Esophagus squamous epithelium (tissue), 5 donors: ENCODE measurements at places on chromosomes 5 and 9.

DNA sequence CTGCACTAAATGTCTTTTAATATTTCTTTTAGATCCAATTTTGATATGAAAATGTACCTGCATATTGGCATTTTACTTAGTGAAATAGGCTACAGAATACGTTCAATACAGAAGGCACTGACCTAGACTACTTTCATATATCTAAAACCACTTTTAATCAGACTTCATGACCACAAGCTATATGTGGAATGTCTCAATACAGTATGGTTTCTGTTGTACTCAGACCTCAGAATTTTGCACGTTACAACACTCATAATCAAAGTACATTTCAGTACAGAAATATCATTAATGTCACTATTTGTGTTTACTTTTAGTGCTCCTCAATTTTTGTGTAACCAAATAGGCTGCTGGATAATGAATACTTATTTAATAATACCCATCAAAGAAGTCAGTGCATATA, 74.8 kb downstream of the MEF2C start:
- no peak for DNase-seq

GRCh38 chr5:149679876-149680809, 50.0 kb upstream of the PPARGC1B start:
- no peak for DNase-seq

DNA sequence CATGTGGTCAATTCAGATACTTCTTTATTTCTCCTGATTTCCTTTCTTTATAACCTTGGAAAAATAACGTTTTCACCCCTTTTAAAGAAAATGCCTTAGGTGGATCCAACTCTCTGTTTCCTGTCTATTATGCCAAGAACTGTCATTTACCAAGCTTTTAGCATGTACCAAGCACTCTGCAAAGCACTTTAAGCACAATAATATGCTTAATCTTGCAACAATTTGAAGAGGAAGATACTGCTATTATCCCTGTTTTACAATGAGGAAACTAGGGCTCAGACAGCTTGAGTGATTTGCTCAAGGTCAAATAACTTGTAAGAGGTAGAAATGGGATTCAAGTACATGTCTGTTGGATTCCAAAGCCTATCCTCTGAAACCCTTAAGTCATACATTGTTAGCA, 224.8 kb upstream of the IL12B start:
- DNase-seq, result no peak

DNA sequence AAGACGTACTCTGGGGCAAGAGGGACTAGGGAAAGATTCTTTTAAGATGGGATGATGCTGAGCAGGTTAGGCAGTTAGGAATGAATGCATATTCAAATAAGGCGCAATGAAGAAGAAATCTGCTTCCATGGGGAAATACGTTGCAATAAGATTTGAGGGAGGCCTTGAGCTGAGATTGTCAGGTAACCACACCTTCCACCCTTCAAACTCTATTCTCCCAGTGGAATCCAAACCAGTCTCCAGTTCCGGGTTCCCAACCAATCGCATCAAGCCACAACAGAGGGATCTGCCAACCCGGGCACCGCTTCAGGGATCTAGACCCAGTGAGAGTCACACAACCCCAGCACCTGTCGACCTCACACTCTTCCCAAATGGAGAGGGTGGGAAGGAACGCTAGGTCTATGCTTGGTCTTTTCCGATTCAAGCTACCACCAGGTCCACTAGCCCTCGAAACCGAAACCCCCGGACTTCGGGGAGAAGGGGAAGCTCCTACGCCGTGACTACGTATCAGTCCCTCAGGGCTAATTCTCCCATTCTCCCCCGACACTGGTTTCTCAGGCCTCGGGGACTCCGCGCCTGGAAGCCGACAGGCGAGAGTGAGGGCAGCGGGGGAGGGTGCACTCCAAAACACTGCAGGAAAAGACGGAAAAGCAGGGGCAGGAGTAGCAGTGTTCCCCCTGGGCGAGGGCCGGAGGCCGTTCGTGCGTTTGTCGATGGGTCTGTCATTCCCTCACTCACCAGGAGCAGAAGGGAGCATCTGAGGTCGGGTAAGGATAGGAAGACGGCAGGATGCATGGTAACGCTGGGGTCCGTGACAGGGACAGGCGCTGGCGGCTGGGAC, 534 bp downstream of the ERP44 start:
- no peak for DNase-seq

GRCh38 chr9:91500509-91501014, 76.9 kb upstream of the NFIL3 start:
- DNase-seq, result no peak

GRCh38 chr5:149616727-149617285, 35.5 kb downstream of the ARHGEF37 start:
- DNase-seq, result no peak

DNA sequence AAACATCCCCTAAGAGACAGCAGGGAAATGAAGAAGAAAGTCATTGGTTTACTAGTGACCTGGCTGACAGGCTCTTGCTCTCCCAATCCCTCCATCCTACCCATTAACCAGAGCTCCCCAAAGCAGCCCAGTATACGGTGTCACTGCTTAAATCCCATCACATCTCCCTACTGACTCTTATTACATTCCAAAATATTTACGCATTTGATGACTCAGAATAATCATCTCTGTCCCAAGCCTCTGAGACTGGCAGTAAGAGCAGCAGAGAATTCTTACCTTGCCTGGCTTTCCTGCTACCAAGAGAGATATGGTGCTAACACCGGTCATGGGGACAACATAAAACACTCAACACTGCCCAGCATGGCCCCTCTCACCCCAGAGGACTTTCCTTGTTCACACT, 20.2 kb upstream of the WHRN start:
- no peak for DNase-seq

DNA sequence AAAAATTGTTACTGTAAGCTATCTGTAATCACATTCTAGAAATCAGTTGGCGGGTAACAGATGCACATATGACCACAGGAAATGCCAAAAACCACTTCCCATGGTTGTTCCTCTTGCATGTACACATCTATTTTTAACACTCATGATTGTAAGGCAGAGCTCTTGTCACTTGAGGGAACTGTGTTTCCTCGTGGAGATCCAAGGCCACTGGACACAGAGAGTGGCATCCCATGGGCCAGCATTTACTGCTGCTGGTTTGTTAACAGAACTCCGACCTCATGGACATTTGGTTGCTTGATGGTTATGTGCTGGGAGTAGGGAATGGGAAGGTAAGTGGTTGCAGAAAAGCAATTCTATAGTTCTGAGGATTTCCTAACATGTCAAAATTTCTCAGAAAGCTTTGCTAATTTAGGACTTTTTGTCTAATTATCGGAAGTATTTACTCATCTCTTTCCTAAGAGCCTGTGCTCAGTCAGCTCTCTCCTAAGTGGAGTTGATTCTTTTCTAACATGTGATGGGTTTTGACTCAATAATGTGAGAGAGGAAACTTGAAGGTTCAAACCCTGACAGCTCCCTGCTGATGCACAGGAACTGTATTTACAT, 202.0 kb upstream of the NR3C1 start:
- no peak for DNase-seq

DNA sequence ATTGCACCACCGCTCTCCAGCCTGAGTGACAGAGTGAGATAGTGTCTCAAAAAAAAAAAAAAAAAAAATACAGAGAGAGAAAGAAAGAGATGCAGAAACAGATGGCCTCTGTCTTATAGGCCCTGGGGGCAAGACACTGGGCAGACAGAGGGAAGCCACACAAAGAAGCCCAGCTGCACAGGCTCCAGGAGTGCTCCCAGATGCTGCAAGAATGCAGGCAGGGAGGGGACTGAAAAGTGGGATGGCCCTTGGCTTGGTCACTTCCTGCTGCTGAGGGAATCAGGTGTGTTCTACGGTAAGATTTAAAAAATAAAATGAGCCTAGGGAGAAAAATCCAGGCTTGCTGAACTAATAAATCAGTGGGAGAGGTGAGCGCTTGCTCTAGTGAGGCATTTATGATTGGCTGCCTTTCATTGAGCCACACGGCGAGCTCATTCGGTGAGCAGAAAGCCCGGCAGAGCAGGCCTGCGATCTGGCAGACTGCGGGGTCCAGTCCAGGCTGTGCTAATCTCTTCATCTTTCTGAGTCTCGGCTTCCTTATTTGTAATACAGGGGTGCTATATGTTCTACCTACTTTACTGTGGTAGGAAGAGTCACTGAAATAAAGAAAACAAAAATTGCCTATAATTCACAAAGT, 80.6 kb downstream of the RAD23B start:
- DNase-seq, result no peak

- no peak for DNase-seq
Measured at GRCh38 chr5:73312872-73313510, 135.6 kb downstream of the FOXD1 start.

- no peak for DNase-seq
Measured at GRCh38 chr5:68440651-68441050, 225.1 kb downstream of the PIK3R1 start.

DNA sequence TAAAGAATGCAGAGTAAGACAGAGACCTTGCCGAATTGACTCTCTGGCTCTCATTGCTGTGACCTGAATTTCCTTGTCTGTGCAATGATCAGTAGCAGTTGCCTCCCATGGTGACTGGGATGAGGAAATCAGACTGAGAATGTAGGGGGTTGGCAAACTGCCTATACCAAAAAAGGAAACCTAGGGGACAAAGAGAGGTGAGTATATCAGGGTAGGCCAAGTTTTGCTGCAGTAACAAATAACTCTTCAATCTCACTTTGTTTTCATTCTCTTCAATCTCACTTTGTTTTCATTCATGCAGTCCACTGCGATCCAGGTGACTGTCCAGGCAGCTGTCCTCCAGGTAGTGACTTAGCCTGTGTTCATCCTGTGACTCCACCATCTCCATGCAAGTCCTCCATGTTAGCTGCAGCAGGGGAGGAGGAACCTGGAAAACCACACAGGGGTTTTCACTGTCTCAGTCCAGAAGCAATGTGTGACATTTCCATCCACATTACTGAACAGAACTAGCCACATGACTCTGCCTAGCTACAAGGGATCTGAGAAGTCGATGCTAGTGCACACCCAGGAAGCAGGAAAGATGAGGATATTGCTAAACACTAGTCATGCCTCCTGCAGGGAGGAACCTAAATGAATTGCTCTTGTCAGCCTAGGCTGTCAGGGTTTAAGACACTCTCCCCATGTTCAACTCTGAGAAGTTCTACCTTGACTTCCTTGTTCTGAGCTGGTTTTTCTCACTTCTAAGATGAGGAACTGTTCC, 26.0 kb downstream of the TMEM174 start:
- no peak for DNase-seq

DNA sequence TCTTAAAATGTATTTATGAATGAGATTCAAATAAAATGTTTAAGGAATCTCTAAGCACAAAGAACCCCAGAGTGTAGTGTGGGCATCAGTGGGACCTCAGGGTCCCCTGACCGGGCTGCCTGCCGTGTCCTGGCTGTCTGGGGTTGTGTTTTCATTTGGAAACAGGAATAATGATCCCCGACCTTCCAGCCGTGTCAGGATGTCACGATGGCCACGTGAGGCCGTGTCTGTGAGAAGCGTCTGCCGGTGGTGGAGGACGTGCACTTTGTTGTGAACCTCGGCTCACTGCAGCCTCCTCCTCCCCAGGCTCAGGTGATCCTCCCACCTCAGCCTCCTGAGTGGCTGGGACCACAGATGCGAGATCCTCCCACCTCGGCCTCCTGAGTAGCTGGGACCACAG, 4.3 kb downstream of the TRAF2 start:
- DNase-seq, result no peak

DNA sequence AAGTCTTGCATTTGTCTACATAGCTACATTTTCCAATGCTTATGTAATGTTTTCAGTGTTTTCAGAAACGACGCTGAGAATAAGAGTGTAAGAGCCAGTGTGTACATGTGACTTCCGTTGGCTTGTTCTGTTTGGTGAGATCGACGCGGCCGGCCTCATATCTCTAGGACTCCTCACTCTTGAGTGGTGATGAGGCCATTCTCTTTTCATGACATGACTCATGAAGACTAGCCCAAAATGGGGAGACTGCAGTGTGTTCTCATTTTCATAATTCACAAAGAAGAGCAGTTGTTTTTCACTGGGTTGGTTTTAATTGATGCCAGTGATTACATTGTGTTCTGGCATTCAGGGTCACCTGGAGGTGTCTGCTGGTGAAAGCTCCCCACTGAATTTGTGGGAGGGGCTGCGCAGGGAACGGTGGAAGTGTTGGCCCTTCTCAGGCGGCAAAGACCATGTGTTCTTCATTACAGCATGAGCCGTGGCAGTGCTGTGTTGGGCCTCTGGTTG, 131.5 kb upstream of the OTULINL start:
- DNase-seq, result no peak

GRCh38 chr9:128615571-128615970, 41.1 kb downstream of the DYNC2I2 start:
- DNase-seq, result no peak

DNA sequence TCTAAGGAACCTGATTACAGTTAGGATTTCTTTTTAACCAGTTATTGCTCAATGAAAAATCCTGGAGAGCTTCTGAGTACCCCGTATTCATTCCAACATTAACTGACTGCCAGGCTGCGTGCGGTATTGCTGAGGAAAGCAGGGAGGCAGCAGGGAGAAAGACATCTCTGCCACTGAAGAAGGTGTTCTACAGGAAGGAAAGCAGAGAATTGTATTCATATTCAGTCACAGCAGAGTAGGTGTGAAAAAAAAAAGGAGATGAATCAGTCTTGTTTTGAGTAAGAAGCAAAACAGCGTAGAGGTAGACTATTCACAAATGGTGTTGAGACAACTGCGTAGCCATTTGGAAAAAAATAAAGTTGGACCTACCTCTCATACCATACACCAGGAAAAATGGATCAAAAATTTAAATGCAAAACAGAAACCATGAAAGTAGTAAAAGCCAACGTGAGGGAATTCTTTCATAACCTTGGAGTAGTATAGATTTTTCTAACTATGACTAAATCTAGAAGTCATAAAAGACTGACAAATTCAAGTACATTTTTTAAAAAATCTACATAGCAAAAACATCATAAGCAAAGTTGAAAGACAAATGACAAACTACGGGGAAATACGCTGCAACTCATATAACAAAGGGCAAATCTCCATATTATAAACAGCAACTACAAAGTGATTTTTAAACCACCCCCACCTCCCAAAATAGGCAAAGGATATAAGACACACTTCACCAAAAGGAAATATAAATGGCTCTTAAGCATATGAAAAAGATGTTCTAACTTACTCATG, 9.9 kb upstream of the NR4A3 start:
- DNase-seq, result no peak

GRCh38 chr5:95866435-95867040, 44.0 kb upstream of the GLRX start:
- no peak for DNase-seq

GRCh38 chr5:81425569-81425968, 31.6 kb upstream of the ACOT12 start:
- no peak for DNase-seq

- DNase-seq, result no peak
Measured at GRCh38 chr9:112550531-112550930, 63.9 kb downstream of the KIAA1958 start.

GRCh38 chr5:67526793-67527192, 330.2 kb upstream of the CD180 start:
- no peak for DNase-seq

GRCh38 chr5:39226558-39226957, 7.2 kb upstream of the FYB1 start:
- no peak for DNase-seq

DNA sequence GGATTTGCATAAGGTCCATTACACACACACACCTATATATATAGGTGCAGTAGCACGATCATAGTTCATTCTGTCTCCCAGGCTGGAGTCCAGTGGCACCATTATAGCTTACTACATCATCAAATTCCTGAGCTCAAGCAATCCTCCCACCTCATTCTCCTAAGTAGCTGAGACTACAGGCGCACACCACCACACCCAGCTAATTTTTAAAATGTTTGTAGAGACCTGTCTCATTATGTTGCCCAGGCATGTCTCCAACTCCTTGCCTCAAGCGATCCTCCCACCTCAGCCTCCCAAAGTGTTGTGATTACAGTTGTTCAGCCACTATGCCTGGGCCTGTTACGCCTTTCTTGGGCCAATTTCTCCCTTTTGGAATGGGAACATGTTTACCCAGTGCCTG, 39.7 kb downstream of the DNAJB5 start:
- DNase-seq, result no peak
